ENCODE measurements at places on chromosomes 12 and 14.

DNA sequence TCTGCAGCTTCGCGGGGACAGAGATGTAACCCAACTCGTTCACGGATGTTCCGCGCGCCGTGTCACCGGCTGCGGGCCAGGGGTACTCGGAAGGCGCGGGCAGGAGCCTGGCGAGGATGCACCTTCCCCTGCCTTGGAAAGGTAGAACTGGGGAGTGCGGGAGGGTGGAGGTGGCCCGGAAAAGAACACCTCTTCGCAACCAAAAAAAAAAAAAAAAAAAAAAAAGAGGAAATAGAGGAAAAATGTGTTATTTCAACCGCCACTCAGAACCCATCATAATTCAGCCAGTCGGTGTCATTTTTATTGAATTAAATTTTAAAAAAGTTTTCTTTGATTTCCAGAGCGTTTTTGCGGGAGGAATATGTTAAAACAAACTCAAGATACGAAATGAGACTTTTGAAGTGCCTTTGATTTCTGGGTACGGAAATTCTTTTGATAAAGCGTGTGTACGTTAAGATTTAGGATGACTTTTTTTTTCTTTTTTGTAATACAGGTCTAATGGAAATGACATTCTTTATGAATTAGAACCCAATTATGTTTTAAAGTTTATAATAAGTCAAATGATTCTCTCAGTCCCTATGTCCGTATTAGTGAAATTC is 8.9 kb downstream of the CDKN1B start:
- DNase-seq = no peak

DNA sequence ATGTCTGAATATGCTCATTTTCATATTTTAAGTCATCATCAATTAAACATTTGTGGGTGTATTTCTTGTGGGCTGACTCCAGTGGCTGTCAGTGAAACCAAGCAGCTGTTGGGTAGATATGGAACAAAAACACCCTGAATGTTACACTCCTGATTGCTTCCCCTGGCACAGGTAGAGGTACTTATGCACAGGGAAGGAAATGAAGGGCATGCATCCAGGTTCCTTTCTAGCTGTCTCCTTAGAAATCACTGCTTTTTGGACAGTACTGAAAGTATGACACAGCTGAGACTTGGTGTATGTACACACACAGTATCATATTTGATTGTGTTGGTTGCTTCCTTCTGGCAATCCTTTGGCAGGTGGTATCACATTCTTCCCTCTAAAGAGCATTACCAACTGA is 1006.7 kb downstream of the DIO2 start:
- no peak for DNase-seq

- DNase-seq = no peak
Measured at GRCh38 chr14:77554816-77555599, 56.4 kb upstream of the ISM2 start.

GRCh38 chr12:22410486-22410885 is 76.0 kb upstream of the ST8SIA1 start:
- DNase-seq = no peak

- no peak for DNase-seq
Measured at GRCh38 chr14:50333014-50333509, 20.9 kb downstream of the DMAC2L start.

GRCh38 chr12:64669270-64669842 is 59.1 kb downstream of the RASSF3 start:
- DNase-seq = no peak

DNA sequence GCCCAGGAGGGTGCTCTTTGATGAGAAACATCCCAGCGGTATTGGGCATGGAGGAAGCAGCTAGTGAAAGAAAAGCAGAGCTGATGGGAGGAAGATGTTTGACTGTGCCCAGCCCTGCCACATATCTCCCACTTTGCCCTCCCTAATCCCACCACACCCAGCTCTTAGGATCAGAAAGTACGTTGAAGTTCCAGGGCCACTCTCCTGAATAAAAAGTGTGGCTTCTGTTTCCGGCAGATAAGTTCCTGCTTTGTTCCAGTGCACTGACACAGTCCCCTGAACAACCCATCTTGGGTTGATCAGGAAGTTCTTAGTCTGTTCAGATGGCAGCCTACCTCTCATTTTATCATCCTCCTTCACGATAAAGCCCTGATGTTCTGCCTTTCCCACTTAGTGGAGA is 16.5 kb downstream of the TPCN1 start:
- DNase-seq = no peak
